ENCODE measurements at places on chromosomes 11 and 22.

- DNase-seq, result no peak
These were observed 42.8 kb downstream of the PACS1 start for GRCh38 chr11:66112601-66113499.

DNA sequence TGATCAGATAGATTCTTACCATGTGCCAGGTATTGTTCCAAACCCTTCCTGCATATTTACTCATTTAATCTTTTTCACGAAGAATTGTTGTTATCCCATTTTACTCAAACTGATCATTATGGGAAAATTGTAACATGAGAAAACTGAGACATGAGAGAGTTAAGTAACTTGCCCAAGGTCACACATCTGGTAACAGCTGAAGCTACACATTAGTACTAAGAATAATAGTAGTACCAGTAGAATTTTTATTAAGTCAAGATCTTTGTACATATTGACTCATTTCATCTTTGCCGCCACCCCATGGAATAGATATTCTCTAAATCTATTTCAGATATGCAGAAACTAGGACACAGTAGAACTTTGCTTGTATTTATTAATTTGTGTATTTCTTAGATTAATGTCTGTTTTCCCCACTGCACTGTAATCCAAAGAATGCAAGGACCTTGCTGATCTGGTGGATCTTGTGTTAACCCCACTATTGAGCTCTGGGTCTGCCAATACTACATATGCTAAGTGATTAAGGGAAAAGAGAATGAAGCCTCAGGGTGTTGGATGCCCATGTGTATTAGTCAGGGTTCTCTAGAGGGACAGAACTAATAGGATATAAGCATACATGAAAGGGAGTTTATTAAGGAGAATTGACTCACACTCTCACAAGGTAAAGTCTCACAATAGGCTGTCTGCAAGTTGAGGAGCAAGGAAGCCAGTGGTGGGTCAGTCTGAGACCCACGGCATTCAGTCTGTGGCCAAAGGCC is 72.8 kb downstream of the PARVA start:
- DNase-seq, result no peak

- DNase-seq, result no peak
These were observed 243.1 kb downstream of the KCNA4 start for GRCh38 chr11:29773656-29774264.

GRCh38 chr11:33323421-33323820 is 66.2 kb downstream of the HIPK3 start:
- DNase-seq, result no peak

GRCh38 chr11:14414470-14415461 is 55.8 kb upstream of the RRAS2 start:
- DNase-seq, result peak; percentile 81

- DNase-seq, result no peak
These were observed 25.0 kb upstream of the SLC5A1 start for GRCh38 chr22:32018056-32018455.

DNA sequence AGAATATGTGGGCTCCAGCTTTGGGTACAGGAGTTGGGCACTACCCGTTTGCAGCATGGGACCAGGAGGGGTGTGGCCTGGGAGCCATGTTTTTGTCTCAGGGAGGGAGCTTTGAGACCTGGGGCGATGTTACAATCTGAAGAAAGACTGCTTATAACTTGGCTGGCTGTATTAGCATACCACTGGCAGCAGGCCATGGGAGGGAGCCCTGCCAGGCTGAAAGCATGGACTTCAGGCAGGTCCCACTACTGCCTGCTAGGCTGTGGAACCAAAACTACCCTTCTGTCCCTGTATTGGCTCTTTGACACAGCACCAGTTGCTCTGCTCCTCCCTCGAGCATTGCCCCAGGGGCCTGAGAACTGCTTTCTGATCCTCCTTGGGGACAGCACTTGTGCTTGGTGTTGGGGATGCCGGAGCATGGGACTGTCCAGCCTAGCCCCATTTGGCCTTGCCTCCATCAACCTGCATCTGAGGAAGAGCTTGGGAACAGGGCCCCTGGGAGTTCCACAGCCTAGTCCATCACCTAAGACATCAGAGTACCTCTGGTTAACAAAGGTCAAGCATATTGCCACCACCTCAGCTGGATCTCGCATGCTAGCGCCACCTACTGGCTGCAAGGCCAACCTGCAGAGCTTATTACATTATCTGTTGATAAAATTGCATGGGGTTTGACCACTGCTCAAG is 217.4 kb downstream of the SBF2 start:
- DNase-seq, result peak; percentile 48

DNA sequence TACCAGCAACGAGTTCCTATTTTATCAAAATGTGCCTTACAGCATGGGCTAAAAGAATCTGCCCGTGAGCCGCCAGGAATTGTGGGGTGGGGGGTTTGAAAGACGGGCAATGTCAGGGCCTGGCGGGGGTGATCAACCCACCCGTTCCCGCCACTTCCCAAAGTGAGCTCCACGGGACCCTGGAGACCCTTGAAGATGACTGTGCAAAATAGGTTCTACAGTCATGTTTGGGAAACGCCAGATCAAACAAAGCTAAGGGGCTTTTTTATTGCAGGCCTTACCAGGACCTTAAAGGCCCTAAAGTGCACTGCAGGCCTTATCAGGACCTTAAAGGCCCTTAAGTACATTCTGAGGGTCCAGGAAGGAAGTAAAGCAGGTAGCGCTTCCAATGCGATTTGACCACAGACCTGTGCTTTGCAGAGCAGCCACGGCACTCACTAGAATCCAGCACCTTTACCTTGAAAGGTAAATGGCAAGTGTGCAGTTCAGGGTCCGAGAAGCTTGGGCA is 404.1 kb downstream of the SHANK2 start:
- no peak for DNase-seq

DNA sequence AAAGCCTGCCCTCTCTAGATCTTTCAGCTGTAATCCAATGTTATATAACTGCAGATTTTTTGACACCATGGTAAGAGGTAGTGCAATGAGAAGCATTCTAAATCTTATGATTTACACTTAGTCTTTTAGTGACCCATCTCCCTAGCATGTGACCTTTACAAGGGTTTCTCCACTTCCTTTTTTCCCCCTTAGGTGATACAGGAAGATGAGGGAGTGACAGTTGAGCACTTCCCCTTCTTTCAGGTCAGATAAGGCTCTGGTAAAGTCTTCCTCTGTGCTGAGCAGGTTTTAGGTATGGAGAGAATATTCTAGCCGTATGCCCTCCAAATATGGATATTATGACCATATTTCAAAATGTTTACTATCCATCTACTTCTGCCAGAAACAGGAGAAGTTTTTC is 753.6 kb downstream of the JRKL start:
- no peak for DNase-seq

DNA sequence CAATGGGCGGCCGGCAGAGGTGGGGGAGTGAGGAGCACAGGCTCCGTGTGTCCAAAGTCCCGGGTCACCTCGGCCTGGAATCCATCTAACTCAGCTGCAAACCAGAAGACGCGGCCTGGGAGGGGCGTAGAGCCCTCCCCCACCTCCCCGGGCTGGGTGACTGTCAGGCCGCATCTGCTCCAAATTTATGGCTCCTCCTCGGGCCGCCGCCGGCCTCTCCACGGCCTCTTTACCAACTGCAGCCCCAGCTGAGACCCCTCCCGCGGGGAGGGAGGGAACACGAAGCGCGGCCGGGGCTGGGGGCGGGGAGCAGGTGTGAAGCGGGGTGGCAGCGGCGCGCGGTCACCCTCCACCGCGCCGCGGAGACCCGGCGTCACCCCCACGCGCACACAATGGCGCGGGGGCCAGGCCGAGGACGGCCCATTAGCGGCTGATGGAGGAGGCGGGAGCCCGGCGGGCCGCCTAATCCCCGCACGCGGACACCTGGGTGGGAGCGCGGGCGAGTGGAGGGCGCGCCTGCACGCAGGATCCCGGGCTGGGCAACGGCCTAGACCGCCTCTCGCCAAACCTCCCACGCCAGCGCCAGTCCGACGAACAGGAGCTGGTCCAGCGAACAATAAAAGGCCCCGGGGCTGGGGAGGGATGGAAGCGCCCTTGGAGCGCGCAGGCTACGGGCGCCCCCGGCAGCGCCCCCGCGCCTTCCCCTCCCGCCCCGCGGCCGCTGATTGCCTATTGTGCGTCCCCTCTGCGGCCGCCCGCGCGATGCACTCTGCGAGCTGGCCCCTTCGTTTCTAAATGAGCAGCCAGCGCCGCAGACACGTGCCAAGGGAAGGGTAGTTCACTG is 25.9 kb upstream of the ROBO3 start:
- peak; percentile 22 for DNase-seq

DNA sequence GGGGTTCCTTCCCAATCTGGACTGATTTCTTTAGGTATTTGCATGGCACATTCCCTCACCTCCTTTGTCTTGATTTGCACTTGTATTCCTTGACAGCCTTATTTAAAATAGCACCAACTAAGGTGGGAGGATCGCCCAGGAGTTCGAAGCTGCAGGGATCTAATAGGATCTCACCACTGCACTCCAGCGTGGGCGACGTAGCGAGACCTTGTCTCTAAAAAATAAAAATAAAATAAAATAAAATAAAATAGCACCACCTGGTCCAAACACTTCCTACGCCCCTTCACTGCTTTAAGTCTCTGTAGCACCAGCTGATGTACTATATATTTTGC is 775 bp downstream of the SLC2A11 start:
- DNase-seq, result no peak
